ENCODE measurements at places on chromosomes 6 and 20.

DNA sequence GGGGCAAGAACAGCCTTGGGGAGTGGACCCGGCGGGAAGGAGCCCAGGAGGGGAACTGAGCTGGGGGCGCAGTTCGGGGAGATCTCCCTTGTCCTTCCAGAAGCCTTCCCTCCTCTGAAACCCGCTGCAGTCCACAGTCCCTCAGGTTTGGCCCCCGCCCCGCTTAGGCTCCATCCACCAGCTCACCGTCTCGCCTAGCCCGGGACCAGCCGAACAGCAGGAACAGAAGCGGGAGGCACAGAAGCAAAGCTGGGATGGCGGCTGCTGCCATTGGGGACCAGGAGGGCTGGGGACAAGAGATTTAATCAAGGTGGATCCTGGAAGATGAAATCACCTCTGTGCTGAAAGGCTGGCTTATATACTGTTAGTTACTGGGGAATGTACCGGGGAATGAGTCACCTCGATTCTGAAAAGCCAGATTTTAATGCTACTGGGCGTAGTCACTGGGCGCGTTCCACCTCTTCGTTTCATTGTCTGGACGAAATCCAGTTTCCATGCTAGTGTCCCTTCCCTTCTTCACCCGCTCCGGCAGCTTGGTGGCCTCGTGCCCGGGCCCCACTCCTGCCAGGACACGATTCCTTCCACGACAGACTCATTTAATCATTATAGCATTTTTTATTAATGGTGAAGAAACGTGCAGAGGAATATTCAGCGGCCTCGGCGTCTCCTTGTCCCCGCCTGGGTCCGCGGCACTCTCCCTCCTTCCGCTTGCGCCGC lies at the start of gene RAET1L:
RAET1L (minus strand) TSS at position 332 of the 717 bp plus-strand sequence; CDS start at position 271, 61 bp downstream.
- DNase-seq = peak; percentile 44

- no peak for DNase-seq
Measured at GRCh38 chr6:45592991-45593390, 215.3 kb upstream of the SUPT3H start.

DNA sequence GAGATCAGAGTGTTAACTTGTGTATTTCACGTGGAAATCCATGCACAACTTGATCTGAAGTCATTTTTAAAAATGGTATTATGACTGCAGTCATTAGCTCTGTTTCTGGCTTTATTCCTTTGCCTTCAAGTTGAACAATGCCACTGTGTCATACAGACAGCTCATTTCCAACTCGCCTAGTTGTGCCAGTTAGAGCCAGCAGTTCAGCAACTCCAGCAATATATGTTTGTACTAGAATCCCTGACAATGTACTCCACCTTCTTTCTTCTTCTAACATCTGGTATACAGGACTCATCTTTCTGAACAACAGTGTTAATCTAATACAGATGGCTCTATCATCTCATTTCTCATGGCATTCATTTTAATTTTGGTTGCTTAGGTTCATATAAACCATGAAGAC lies 418.3 kb upstream of the POU3F2 start:
- no peak for DNase-seq

- no peak for DNase-seq
Measured at GRCh38 chr6:52595796-52596130, 18.9 kb upstream of the TRAM2 start.

- DNase-seq = no peak
Measured at GRCh38 chr6:147161253-147161973, 42.8 kb upstream of the STXBP5 start.

DNA sequence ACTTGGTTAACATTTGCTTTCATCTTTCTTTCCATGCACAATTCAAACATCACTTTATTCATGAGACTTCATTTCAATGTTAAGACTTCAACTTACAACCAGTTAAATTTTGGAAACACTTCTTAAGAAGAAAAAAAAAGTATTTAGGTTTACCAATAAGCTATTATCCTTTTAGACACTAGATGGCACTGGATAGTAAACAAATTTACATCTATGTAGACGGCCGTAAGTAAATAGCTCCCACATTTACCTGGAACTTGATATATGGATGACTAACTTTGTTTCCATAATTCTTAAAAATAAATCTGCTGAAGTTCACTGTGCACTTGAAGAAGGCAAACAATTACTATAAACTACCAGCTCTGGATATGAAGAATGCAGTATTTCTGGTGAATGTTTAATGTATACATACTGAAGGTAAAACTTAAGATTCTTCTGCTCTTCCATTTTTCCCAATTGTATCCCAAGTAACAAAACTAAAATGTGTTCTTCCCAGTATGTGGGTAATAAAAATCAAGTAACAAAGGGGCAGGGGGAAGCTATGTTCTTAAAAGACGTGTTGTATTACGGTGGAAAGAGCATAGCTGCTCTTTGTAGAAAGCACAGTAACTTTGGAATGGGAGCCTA lies 130.6 kb upstream of the C6orf118 start:
- DNase-seq = no peak

DNA sequence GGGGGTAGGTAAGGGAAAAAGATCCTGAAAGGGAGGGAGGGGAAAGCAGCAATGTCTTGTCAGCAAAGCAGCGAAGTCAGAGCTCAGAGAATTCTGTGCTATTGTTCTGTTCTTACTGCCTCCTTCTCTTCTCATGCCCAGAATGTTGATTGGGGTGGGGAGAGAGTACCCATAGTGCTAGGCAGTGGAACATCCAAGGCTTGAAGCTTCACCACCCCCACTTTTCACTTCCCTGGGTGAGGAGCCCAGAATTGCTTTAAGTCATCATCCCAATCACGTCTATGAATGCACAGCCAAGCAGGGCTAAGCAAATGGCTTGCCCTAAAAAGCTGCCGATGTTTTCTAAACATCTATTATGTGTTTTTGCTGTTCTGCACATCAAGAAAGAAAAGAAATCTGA lies 16.5 kb downstream of the REPS1 start:
- no peak for DNase-seq

GRCh38 chr6:35151466-35151865 lies 10.3 kb upstream of the TCP11 start:
- no peak for DNase-seq

- DNase-seq = peak; percentile 12
Measured at GRCh38 chr20:39885975-39886649, 802.9 kb downstream of the MAFB start.

- DNase-seq = no peak
Measured at GRCh38 chr6:156687789-156688619, 89.2 kb upstream of the ARID1B start.

DNA sequence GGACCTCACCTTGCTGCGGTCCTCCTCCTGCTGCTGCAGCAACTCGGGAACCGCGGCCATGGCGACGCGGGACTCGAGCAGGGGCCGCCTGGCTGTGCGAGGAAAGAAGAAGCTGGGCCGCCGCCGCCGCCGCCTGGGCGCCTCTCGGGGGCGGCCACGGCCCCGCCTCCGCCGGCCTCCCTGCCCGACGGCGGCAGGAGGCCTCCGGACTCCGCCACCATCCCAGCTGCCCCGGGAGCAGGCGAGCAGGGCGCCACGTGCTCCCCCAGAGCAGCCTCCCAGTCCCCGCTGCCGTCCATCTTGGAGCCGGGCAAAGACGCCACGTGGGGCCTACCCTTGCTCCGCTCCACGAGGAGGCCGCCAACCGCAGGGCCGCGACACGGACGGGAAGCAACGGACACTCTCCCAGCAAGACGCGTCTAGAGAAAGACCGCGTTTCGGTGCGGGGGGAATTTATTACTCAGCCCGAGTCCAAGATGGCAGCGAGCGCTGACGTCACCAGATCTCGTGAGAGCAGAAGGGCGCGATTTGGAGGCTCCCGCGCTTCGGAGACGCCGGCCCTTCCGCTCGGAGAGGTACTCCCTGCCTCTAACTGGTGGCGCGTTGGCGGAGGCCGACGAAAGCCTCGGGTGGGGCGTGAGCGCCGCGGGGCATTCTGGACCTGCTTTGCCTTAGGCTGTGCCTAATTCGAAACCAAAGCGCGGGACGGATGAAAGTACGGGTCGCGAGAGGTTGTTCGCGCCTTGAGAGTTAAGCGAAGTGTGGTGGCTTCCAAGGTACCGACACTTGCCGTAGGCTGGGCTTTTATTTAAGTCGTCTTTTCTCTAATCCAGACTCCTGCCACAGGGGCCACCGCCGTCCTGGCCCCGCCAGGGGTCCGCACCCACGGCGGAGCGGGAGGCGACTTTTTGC lies at the start of the genes MGME1 and SNX5:
MGME1 (plus strand) TSS at position 653 of the 912 bp plus-strand sequence. CDS start 842 bp downstream, outside the sequence.
SNX5 (minus strand) TSS at position 429 of the 912 bp plus-strand sequence; CDS start at position 60, 369 bp downstream.
- peak; percentile 99 for DNase-seq

GRCh38 chr6:29647927-29648642 lies 8.8 kb upstream of the MOG start:
- peak; percentile 31 for DNase-seq

- DNase-seq = no peak
Measured at GRCh38 chr20:61833807-61834610, 231.7 kb downstream of the TAF4 start.

GRCh38 chr6:129717277-129717676 lies 7.3 kb upstream of the ARHGAP18 start:
- DNase-seq = no peak

DNA sequence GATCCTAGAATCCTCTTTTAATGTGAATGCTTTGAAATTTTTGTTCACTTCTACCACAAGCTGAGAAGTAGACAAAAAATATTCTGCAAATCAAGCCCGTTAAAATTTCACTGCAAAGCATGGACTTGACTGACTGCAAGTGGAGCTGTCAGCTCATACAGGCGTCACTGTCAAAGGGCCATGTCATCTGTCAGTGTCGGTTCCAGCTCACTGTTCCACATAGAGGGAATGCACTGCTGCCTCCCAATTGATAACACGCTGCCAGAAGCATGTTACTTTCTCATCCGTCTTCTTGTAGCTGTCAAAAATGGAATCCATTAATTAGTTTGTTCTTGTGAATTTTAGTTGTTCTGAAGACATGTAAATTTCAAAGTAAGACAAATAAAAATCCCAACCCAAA lies 50.4 kb upstream of the FBXL4 start:
- no peak for DNase-seq

GRCh38 chr20:49400410-49400809 lies 82.1 kb downstream of the KCNB1 start:
- no peak for DNase-seq

DNA sequence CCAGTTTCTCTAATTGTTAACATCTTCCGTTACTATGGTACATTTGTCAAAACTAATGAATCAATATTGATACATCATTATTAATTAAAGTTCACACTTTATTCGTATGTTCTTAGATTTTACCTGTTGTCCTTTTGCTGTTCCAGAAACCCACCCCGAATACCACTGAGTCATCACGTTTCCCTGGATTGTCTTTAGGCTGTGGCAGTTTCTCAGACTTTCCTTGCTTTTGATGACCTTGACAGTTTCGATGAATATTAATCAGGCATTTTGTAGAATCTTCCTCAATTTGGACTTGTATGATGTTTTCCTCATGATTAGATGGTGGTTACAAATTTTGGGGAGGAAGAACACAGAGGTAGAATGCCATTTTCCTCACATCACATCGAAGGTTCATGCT lies 39.1 kb upstream of the AIG1 start:
- no peak for DNase-seq

- no peak for DNase-seq
Measured at GRCh38 chr6:15962449-15962764, 166.5 kb upstream of the MYLIP start.

GRCh38 chr6:33183071-33183683 lies 9.1 kb downstream of the COL11A2 start:
- DNase-seq = peak; percentile 44

- DNase-seq = no peak
Measured at GRCh38 chr20:14997791-14998190, 660.4 kb upstream of the FLRT3 start.

DNA sequence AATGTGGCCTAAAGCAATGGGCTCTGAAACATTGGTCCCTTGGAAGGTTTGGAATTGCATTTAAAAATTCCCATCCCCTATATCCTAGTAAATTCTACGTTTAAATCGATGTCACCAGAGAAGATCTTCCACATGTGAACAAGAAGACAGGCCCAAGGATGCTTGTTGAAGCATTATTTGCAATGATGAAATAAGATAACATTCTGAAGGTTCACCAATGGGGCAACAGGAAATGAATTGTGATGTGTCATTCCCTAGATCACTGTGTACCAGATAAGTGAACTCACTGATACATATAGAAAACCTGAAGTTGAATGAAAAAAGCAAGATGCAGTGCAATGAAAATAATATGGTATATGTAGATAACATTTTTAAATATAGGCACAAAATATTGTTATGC lies 464.3 kb upstream of the BTBD3 start:
- peak; percentile 37 for DNase-seq

GRCh38 chr20:19981031-19981451 lies 36.1 kb upstream of the NAA20 start:
- DNase-seq = no peak

- no peak for DNase-seq
Measured at GRCh38 chr6:110328259-110328658, 29.9 kb downstream of the METTL24 start.

- no peak for DNase-seq
Measured at GRCh38 chr6:42710316-42710715, 12.1 kb downstream of the PRPH2 start.

DNA sequence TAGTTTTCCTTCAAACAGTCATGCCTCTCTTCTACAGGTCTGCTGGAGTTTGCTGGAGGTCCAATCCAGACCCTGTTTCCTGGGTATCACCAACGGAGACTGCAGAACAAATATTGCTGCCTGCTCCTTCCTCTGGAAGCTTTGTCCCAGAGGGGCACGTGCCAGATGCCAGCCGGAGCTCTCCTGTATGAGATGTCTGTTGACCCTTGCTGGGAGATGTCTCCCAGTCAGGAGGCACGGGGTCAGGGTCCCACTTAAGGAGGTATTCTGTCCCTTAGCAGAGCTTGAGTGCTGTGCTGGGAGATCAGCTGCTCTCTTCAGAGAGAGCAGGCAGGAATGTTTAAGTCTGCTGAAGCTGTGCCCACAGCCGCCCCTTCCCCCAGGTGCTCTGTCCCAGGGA lies 666.9 kb downstream of the FRK start:
- no peak for DNase-seq

GRCh38 chr20:10784554-10785183 lies 110.9 kb upstream of the JAG1 start:
- no peak for DNase-seq

- no peak for DNase-seq
Measured at GRCh38 chr20:9411833-9412232, 102.6 kb upstream of the LAMP5 start.

- DNase-seq = no peak
Measured at GRCh38 chr20:53626584-53626983, 32.9 kb upstream of the ZNF217 start.
